Gastroesophageal sphincter (tissue), 4 donors: ENCODE measurements at places on chromosomes 5 and 9.

DNA sequence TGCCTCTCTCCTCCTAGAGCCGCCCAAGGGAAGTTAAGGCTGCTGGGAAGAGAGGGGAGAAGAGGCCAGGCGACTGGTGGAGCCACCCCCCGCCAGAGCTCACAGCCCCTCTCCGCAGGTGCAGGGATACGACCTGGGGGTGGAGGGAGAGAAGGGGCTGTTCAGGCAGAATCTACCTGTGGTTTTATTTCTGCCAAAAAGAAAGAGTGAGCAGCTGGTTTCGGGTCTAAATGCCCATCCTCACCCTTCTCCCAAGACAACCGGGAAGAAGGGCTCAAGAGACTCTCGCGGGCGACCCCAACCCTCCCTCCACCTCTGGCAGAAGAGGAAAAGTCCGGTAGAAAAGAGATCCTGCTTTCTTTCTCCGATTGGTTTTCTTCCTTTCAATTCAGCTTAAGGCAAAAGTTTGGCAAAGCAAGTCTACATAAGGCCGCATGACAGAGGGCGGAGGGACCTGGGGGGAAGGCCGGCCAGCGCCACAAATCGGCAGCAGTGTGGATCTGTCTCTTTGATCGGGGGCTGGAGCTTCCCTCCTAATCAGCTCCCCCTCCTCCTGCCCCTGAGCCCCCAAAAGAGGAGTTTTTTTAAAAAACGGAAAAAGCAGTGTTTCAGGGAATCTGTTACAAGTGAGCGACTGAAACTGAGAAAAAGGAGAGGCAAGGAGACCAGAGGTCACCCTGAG is 16.3 kb downstream of the FAM78A start:
- no peak for ATAC-seq
- H3K27ac ChIP-seq = no peak overlapping the region
- H3K36me3 ChIP-seq = no peaks in the 10 kb centered on the region

DNA sequence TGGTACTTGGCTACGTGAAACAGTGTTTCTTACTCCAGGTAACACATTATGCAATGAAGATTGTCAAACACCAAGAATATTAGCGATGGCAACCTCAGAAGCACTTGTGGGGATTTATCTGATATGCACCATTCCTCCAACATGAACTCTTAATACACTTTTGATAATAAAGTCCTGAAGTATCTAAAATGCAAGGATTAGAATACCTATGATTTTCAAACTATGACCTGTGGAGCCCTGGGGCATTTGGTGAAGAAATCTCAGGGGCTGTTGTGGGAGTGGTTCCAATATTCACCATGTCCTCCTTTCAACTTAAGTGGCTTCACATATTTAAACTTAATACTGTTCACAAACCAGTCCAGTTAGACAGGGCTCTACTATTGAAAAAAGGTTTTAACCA is 214.6 kb upstream of the POU5F2 start:
- H3K27ac ChIP-seq = no peak overlapping the region
- no peaks in the 10 kb centered on the region for H3K4me1 ChIP-seq
- no peaks in the 10 kb centered on the region for H3K27me3 ChIP-seq

DNA sequence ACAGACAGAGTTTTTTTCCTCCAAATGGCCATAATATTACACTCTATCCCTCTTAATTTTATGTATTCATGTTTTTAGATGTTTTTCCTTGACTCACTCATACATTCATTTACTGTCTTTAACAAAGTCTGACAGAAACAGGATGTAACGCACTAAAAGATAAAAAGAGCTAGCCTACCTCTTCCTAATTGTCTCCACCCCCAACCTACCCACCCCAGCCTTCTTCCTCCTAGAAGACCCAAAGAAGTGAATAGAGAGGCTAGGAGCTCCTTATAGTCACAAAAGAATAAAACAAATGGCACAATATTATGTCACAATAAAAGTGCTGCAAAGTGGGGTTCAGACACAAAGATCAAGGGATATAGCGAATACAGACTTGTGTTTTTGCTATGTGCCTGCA is 719 bp downstream of the NOL8 start:
- ATAC-seq = no peak
- H3K4me3 ChIP-seq = peak overlapping the region; percentile 88
- no peaks in the 10 kb centered on the region for H3K27me3 ChIP-seq
- H3K27ac ChIP-seq = peak overlapping the region; percentile 99

- H3K4me3 ChIP-seq = no peak overlapping the region
- no peaks in the 10 kb centered on the region for H3K36me3 ChIP-seq
- no peaks in the 10 kb centered on the region for H3K27me3 ChIP-seq
- H3K27ac ChIP-seq = no peak overlapping the region
These were observed 41.5 kb downstream of the WNK2 start for GRCh38 chr9:93225417-93225816.

DNA sequence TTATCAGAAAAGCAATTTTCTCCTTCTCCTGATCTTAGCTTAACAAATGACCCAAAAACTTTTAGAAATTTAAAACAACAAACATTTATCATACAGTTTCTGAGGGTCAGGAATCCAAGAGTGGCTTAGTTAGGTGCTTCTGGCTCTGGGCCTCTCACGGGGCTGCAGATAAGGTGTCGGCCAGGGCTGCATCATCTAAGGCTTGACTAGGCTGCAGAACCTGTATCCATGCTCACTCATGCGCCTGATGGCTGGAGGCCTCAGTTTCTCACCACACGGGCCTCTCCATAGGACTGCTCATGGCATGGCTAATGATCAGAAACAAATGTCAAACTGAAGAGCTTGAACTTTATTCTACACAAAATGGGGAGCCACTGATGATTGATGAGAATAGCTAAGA is 210.0 kb downstream of the SEC61B start:
- no peak overlapping the region for H3K27ac ChIP-seq

DNA sequence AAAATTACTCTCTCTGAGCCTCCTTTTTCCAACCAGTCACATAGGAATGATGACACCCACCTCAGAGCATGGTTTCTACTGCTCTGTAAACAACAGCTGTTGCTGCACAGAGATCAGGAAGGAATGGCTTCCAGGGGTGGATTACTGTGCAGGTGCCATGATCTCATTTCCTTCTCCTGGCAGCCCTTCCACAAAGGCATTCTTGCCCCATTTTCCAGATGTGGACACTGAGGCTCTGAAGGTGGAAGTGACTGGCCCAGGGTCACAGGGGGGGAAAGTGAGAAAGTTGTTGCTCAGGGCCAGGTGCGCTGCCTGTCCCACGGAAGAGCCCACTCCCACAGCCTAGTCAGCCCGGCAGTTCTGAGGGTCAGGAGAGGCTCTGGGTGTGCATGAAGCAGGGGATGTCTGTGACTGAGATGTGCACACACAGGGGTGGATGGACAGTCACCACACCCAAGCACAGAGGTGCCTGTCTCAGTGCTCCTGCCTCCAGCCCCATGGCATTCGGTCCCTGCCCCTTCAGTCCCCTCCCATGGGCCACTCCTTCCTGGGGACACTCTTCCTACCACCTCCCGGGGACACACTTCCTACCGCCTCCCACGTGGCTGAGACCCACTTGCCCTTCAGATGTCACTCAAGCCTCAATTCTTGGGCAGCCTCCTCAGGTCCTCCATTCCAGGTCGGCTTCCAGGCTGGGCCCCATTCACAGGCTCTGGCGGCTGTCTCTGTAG is 17.0 kb downstream of the FGFR4 start:
- peaks cover 45% of the 10 kb centered on the region for H3K27me3 ChIP-seq
- ATAC-seq = no peak
- no peak overlapping the region for H3K4me3 ChIP-seq
- no peak overlapping the region for H3K27ac ChIP-seq
- no peaks in the 10 kb centered on the region for H3K36me3 ChIP-seq

DNA sequence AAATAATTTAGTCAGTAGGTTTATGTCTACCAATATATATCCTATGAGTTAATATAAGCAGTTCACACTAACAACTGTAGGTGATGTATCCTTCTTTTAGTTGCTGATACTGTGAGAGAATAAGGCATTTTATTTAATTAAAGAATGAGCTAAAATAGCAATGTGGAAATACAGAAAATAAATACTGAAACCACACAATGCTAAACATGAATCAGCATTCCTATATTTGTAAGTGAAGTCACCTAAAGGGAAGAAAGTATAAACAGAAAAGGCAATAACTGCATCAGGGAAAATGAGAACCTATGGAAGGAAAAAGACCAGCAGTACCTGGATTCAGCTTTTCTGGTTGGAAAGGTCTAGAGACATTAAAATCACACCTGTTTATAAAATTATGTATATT is 336.0 kb downstream of the PDE4D start:
- H3K4me3 ChIP-seq = no peak overlapping the region
- H3K27me3 ChIP-seq = no peaks in the 10 kb centered on the region
- no peak overlapping the region for H3K27ac ChIP-seq
- no peaks in the 10 kb centered on the region for H3K36me3 ChIP-seq

GRCh38 chr5:118506217-118506852 is 482.0 kb downstream of the DTWD2 start:
- ATAC-seq = no peak
- no peak overlapping the region for H3K4me3 ChIP-seq
- H3K36me3 ChIP-seq = no peaks in the 10 kb centered on the region
- H3K4me1 ChIP-seq = no peaks in the 10 kb centered on the region
- no peak overlapping the region for H3K27ac ChIP-seq

DNA sequence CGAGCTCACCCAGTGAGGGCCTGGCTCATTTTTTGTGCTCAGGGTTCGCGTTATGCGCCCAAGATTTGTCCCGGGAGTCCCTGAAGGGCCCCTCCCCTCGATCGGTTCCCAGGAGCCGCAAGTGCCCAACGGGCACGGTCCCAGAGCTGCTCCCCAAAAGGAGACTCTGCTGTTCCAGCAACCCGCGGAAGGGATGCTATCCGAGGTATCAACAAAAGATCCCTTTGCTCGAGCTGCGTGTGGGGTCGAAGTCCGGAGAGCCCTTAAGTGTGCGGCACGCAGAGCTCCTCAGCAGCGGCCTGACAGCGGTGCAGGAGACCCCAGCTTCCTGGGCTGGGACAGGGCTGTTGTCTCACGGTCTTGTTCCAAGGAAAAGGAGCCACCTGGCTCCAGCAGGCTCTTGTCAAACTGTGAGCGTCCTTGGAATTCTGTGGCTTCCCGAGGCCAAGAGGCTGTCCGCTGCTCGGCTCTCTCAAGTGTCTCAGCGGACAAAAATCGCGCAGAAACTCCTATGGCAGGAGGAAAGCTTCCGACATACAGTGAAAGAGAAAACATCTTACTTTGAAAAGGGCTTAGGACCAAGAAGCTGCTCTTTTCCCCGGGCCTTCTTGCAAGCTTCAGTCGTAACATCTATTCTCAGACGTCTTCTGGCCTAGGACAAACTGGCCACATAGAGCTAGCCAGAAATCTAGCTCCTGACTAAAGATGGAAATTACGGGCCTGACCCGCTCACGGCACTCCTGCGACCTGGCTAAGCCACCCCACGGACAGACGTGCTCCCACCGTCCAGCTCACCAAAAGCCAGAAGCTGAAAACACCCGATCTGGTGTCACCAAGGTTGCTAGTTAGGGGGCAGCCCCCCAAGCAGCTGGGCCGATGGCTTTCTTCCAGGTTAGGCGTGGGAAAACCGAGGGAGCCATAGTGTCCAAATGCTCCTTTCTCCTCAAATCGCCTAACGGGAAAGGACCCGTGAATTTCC is 2.6 kb upstream of the FOXB2 start:
- no peak overlapping the region for H3K27ac ChIP-seq
- no peak overlapping the region for H3K4me3 ChIP-seq

GRCh38 chr9:116986015-116986414 is 298.9 kb downstream of the TRIM32 start:
- no peak for ATAC-seq
- H3K27ac ChIP-seq = no peak overlapping the region
- H3K36me3 ChIP-seq = no peaks in the 10 kb centered on the region
- H3K4me3 ChIP-seq = no peak overlapping the region

DNA sequence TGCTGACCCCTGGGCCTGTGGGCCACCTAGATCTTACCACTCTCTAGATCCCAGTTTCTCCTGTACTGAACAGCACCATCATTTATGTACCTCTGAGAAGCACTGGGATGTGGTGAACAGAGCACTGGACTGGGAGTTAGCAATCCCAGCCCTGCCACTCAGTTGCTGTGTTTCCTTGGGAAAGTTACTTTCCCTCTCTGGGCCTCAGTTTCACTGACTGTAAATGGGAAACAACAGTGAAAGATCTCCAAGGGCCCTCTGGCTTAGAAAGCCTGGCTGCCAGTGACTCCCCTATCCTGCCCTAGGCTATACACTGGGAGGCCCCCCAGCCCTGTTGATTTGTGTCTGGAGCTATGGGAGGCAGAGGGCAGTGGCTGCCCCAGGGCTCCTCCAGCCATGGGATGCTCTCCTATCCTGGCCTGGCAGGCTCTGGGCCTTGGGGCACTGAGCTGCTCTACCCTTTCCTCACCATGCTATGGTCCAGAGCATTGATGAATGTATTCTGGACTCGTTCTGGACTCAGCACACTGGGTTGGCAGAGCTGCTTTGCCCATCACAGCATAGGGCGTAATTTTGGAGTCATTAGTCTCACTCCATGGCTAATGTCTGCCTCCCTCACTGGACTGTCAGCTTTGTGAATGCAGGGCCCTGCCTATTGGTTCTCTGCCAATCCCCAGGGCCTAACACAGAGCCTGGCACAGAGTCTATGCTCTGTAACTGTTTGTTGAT is 99.3 kb downstream of the RGS3 start:
- no peaks in the 10 kb centered on the region for H3K27me3 ChIP-seq
- no peak for ATAC-seq
- no peaks in the 10 kb centered on the region for H3K4me1 ChIP-seq
- peak overlapping the region; percentile 88 for H3K27ac ChIP-seq

- no peak for ATAC-seq
- H3K27me3 ChIP-seq = no peaks in the 10 kb centered on the region
- no peak overlapping the region for H3K4me3 ChIP-seq
These were observed 39.5 kb downstream of the JAKMIP2 start for GRCh38 chr5:147743012-147743411.

DNA sequence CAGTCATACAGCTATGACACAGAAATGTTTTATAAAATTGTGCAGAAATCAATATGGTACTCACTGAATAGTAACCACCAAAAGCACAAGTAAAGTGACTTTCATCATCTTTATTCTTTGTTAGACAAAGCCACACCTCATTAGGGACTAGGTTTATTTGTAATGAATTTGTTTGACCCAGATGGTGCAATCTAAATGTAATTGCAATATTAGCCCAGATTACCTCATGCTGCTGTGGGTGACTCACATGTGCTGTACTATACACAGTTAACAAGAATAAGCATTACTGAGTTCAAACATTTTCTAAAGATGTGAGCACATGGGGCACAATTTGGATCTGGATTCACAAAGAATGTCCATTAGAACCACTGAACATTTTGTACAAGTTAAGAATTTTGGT is 759.3 kb upstream of the TYRP1 start:
- no peak overlapping the region for H3K27ac ChIP-seq
- no peaks in the 10 kb centered on the region for H3K4me1 ChIP-seq
- H3K36me3 ChIP-seq = no peaks in the 10 kb centered on the region
- no peak overlapping the region for H3K4me3 ChIP-seq

- no peak overlapping the region for H3K4me3 ChIP-seq
- H3K4me1 ChIP-seq = peaks cover 8% of the 10 kb centered on the region
- no peak overlapping the region for H3K27ac ChIP-seq
- no peaks in the 10 kb centered on the region for H3K36me3 ChIP-seq
These were observed 102.2 kb upstream of the ITGA1 start for GRCh38 chr5:52685566-52685965.

DNA sequence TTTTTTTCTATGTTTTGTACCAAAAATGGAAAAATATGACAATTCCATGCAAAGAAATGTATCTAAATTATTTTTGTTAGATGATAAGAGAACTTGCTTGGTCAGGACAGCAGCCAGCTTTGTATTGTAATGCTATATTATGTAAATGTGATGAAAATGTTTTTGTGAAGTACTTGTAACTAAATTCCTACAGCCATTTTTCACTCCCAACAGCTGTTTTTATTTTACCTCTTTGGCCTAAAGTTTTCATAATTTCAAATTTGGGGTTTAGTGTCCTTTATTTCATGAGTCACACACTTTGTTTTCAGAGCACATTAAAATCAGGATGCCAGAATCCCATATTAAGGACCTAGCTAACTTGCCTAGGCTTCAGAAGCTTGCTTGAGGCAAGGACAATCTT is 64.1 kb downstream of the WDR41 start:
- H3K27ac ChIP-seq = no peak overlapping the region
- no peaks in the 10 kb centered on the region for H3K27me3 ChIP-seq
- H3K36me3 ChIP-seq = peaks cover 48% of the 10 kb centered on the region
- peaks cover 6% of the 10 kb centered on the region for H3K4me1 ChIP-seq
